ENCODE measurements at places on chromosomes 3 and 15. TPM values are rescaled to one million over a fixed set of nuclear protein-coding genes. Genes with fewer than 3 reads are reported as not detected.

The KLHL40 gene
- total RNA-seq, result not detected

DNA sequence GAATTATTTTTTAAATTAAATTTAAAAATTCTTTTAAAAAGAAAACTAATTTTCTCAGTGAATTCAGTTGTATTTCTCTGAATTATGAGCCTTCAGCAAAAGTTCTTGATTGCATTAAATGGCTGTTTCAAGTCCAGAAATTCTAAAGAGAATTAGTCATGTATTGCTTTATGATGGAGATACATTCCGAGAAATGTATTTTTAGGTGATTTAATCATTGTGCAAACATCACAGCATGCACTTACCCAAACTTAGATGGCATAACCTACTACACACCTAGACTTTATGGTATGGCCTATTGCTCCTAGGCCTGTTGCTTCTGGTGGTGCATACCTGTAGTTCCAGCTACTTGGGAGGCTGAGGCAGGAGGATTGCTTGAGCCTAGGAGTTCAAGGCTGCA is 44.3 kb upstream of the GCNT3 start:
- no peaks in the 10 kb centered on the region for H3K4me1 ChIP-seq
- H3K27ac ChIP-seq, result no peak overlapping the region
- no peak for DNase-seq
- H3K36me3 ChIP-seq, result no peaks in the 10 kb centered on the region

- H3K27ac ChIP-seq, result peak overlapping the region; percentile 97
- peak overlapping the region; percentile 76 for H3K4me3 ChIP-seq
- H3K36me3 ChIP-seq, result peaks cover 9% of the 10 kb centered on the region
Observed at GRCh38 chr3:112635674-112636073, 5.3 kb downstream of the CCDC80 start.

GRCh38 chr3:142086581-142087090 is 62.7 kb downstream of the TFDP2 start:
- no peak overlapping the region for H3K4me3 ChIP-seq
- DNase-seq, result no peak
- H3K4me1 ChIP-seq, result no peaks in the 10 kb centered on the region
- H3K36me3 ChIP-seq, result no peaks in the 10 kb centered on the region
- H3K27ac ChIP-seq, result no peak overlapping the region

GRCh38 chr3:25354071-25354470 is 74.0 kb upstream of the RARB start:
- no peaks in the 10 kb centered on the region for H3K4me1 ChIP-seq
- no peak overlapping the region for H3K27ac ChIP-seq
- peak; percentile 70 for DNase-seq
- no peaks in the 10 kb centered on the region for H3K36me3 ChIP-seq
- H3K4me3 ChIP-seq, result no peak overlapping the region
